Endothelial cell of umbilical vein (primary cell): ENCODE measurements at places on chromosomes 16 and 17. TPM values are rescaled to one million over a fixed set of nuclear protein-coding genes. Genes with fewer than 3 reads are reported as not detected.

Gene EPN3
- total RNA-seq, result not detected in 2 replicates

Gene OTOP3
- not detected in 2 replicates for total RNA-seq

Gene TEKT1
- not detected in 2 replicates for total RNA-seq

Gene TMEM208
- 35.3 and 36.3 TPM in 2 replicates for total RNA-seq

Gene CX3CL1
- total RNA-seq, result 1.2 and 2.3 TPM in 2 replicates

Gene GRAPL
- 52.5 and 55.1 TPM in 2 replicates for total RNA-seq

Gene CRYBA1
- not detected in 2 replicates for total RNA-seq

Gene MFAP4
- not detected in 2 replicates for total RNA-seq

Gene BIRC5
- 74.6 and 85.8 TPM in 2 replicates for total RNA-seq

Gene CD300E
- not detected in 2 replicates for total RNA-seq

Gene WFIKKN1
- 0.28 and 0.40 TPM in 2 replicates for total RNA-seq

Gene SMPD3
- not detected in 2 replicates for total RNA-seq
